GM04504 (cell line): ENCODE measurements at places on chromosomes 6 and 20.

DNA sequence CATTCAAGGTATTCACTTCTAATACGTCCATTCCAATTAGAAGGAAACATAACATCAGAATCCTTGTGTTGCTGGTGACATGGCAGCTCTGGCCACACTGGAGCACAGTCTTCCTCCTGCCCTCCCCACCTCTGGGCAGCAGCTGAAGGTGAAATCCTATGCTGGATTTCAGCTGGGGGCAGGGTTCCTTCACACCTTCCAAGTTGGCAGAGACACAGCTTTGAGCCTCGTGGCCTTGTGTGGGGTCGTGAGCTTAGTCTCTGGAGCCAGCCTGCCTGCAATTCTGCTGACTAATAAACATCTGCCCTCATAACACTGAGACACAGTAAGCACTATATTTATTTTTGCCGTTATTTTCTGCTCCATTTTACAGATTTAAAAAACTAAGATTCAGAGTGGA lies 218.9 kb upstream of the RIN2 start:
- no peak for DNase-seq

- no peak for DNase-seq
Observed at GRCh38 chr20:10080574-10080973, 45.8 kb downstream of the ANKEF1 start.

DNA sequence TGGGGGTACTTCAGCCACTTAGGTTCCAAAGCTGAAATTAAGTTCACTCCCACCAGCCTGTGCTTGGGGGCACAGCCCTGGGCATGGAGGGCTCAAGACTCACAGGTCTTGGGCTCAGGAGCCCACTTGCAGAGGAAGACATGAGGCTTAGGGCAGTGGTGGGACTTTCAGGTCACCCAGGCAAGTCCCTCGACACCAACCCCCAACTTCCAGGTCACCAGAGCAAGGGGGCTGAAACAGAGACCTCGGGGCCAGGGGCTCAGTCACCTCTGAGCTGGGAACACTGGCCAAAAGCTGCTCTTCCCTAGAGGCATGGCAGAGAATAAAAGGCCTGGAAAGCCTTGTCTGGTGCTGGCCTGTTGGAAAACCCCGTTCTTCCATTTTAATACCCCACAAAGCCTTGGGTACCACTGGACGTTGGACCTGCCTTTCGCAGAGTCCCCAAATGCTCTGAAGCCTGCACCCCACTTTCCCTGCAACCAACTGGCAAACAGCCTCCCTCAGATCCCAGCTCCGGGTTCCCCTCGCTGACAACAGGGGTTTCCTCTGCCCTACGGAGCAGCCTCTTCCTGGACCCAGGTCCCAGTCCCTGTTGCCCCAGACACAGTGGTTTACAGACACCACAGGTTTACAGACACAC lies 160.9 kb upstream of the PMEPA1 start:
- no peak for DNase-seq

- DNase-seq: no peak
Observed at GRCh38 chr20:14555676-14556075, 218.3 kb upstream of the FLRT3 start.

DNA sequence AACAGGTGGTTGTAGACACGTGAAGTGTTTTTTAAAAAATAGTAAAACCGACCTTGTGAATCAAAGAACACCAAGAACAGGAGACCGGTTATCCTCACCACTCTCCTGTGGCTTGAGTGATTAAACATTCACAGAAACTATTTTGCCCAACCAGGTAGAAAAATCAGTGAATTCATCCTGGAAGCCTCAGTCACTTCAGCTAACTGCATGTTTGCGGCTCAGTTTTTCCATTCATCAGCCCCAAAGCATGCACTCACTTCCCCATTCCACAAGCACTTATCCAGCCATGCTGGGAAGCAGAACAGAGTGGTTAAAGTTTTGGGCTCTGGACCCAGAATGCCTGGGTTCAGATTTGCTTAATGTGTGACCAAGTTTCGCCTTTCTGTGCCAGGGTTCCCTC lies 2.4 kb downstream of the LRRN4 start:
- no peak for DNase-seq

DNA sequence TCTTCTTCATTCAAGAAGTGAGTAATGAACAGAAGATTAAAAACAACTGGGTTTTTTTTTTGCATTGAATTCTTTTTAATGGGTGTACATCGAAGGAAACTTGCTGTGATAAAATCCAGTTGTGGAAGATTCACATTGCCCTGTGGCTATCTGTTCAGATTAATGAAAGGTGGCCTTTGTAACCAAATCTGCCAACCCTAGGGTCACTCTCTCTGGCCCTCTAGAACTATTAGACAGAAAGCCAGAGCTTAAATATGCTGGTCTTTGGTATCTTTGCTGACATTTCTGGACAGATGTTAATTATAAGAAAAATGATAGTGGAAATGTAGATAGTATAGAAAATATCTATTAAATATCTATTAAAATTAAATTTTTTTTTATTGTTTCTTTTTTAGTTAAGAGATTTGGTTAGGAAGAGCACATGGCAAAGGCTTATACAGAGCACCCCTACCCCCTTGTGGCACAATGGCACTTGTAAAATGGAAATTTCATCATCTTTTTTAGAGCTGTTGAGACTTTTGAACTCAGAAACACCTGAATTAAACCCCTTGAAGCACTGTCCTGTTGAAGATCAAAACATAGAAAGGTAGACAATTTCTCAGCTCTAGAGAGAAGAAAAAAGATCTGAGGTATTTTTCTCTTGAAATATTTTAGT lies 572.5 kb downstream of the PKHD1 start:
- no peak for DNase-seq

GRCh38 chr6:167570460-167571400 lies 245.8 kb downstream of the TTLL2 start:
- no peak for DNase-seq

GRCh38 chr20:44398335-44398734 lies 42.8 kb downstream of the HNF4A start:
- no peak for DNase-seq

DNA sequence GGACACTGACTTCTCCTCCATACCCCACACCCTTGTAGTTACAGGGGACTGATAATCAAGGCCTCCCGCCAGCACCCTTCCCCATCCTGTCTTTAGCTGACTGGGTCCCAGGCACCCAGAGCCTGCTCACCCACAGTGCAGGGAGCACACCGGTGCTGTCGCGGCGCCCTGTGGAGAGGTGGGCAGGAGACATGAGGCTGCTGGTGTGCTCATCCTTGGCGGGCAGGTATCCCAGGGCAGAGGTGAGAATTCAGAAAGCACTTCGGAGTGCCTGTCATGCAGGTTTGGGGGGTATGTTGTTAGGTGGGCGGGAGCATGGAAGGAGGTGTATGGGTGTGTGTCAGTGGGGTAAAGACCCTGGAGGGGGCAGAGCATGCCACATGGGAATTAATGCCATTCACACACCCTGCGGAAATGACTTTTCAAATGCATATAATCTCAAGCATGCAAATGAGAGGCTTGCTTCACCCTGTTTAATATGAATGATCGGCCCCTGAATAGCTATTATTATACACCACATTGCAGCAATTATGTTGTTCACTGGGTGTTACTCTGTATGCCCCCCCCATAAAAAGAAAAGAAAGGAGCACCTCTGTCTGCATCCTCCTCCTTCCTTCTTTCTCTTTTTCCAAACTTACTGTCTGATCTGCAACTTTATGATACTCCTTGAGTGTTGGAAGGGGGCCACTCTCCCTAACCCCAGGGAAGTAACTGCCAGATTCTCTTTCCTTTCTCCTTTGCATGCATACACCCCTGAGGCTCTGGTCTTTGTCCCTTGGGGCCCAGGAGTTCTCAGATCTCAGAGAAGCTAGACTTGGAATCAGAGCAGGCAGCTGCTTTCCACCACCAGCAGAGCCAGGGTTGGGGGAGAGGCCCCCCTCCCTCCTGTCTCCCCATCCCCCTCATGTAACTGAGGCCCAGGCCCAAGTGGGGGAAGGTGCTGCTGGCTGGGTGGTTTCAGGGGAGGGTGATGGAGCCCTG lies 16.0 kb downstream of the FOXP4 start:
- no peak for DNase-seq

DNA sequence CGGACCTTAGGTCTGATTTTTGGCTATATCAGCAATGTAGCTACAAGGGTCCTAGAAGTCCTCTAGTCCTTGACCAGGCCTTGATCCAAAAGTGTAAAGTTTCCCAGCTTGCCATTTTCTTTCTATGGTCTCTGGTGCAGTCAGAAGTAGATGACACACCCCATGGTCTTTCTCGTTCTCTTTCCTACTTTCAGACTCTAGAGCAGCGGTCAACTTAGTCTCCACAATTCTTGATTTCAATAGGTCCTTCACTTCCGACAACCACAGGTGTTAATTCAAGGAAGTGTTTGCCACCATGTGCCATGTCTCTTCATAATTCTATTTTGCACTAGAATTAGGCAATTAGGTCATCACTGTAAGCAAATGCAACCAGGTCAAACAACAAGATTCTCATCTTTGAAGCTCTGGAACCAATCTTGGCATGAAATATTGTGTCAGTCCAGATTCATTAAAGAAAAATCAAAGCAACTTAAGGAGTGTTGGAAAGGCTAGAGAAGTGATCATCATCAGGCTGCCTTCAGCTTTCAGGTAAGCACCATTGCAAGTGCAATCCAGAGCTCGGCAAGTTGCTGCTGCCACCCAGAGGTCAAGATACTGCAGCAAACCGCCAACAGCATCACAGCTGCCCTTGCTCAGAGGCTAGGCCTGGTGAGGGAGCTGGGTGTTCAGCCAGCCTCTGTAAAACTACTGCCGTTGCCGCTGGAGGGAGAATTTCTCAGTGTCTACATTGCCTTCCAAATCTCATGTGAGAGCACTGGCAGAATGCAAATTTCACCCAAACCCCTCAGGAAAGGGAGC lies 5.6 kb upstream of the SYNE1 start:
- peak; percentile 23 for DNase-seq

DNA sequence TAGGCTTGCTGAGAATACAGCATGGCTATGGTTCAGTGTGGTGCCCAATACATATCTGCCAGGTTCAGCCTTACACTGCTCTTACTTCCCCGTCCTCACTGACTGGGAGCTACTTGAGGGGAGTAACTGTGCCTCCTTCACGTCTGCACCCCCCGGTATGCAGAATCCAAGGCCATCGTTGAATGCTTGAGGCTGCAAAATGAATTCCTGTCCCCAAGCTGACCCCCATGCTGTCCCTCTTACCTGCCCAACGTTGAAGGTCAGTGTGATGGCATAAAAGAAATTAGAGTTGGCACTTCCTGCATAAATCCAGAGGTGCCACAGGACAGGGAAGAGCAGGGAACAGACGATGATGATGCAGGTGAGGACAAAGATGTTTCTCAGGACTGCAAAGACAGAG lies 16.3 kb downstream of the MAP1LC3A start:
- no peak for DNase-seq

GRCh38 chr20:25204550-25205276 lies 9.2 kb downstream of the ENTPD6 start:
- no peak for DNase-seq

DNA sequence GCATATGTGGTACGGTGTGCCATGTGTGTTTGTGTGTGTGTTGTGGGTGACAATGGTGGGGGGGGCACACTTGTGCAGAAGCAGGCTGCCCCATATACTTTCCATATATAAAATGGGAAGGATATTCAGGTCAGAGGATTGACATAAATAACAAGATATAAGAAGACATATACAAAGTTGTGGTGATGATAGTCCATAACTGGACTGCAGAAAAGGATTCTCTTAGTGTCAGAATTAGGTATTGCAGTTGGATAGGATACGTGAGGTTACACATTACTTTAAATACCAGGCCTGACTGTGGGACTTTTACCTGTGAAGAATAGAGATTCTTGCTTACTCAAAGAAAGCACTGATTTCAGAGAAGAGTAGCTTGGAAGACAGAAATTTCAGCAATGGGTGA lies 1260.3 kb downstream of the EPHA7 start:
- DNase-seq: no peak

DNA sequence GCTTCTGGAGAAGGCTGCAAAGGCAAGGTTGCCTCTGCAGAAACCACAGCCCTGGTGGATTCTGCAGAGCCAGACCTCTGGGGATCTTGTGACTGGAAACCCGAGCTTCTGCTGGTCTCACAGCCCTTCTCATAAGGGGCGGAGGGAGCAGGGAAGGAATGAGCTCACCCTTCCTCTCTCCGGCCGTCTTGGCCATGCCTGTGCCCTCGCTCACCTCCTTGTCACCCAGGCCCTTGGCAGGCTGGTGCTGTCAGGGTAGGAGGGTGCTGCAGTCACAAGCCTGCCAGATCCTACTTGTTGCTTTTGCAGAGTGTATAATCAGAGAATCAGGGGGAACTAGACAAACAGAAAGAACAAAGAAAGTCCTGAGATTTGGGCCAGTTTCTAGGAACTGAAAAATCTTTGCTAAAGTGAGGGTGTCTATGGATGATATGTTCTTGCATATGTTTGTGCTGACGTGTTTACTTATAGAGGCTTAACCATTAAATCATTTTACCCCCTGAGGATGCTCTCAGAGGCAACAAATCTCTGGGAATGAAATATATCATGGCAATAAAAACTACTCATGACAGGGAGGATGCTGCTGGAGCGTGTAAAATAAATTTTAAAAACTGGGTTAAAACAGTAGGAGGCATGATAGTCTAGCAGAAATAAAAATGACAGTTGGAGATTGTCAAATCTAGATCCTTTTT lies 244.9 kb upstream of the SOX4 start:
- DNase-seq: peak; percentile 38

DNA sequence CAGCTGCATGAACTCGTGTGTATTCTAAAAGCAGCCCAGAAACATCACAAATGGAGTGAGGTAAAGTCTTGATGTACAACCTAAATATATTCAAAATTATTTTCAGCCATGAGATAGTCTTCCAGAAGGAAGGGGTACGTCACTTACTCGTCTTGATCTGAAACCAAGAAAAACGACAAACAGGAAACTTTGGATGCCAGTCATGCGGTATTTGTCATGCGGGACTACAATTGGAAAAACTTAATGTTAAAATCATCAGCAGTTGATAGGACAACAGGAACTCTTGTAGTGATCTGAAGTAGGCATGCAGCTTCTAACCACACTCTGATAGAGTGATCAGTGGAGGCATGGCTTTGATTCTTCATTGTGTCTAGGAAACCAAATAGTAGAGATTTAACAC lies 29.7 kb downstream of the FAM217A start:
- DNase-seq: no peak

DNA sequence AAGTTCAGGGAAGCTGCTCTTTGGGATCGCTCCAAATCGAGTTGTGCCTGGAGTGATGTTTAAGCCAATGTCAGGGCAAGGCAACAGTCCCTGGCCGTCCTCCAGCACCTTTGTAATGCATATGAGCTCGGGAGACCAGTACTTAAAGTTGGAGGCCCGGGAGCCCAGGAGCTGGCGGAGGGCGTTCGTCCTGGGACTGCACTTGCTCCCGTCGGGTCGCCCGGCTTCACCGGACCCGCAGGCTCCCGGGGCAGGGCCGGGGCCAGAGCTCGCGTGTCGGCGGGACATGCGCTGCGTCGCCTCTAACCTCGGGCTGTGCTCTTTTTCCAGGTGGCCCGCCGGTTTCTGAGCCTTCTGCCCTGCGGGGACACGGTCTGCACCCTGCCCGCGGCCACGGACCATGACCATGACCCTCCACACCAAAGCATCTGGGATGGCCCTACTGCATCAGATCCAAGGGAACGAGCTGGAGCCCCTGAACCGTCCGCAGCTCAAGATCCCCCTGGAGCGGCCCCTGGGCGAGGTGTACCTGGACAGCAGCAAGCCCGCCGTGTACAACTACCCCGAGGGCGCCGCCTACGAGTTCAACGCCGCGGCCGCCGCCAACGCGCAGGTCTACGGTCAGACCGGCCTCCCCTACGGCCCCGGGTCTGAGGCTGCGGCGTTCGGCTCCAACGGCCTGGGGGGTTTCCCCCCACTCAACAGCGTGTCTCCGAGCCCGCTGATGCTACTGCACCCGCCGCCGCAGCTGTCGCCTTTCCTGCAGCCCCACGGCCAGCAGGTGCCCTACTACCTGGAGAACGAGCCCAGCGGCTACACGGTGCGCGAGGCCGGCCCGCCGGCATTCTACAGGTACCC lies at the start of gene ESR1:
Gene ESR1, plus strand, starts transcription at position 170 of the 858 bp plus-strand sequence. Its CDS starts 231 bp downstream, at position 401.
- no peak for DNase-seq
